ENCODE measurements at places on chromosomes 5 and 9. TPM values are rescaled to one million over a fixed set of nuclear protein-coding genes. Genes with fewer than 3 reads are reported as not detected.

The LCNL1 gene
- polyA plus RNA-seq = 0.11 TPM

The MLANA gene
- 0.38 TPM for polyA plus RNA-seq

The ASPN gene
- polyA plus RNA-seq = 0.99 TPM

The NTNG2 gene
- 0.99 TPM for polyA plus RNA-seq

Data from GM23338 (cell line).